ENCODE measurements at places on chromosomes 2 and 18.
A peak's percentile ranks its signal among the peaks of the same experiment; 100 is the strongest.

DNA sequence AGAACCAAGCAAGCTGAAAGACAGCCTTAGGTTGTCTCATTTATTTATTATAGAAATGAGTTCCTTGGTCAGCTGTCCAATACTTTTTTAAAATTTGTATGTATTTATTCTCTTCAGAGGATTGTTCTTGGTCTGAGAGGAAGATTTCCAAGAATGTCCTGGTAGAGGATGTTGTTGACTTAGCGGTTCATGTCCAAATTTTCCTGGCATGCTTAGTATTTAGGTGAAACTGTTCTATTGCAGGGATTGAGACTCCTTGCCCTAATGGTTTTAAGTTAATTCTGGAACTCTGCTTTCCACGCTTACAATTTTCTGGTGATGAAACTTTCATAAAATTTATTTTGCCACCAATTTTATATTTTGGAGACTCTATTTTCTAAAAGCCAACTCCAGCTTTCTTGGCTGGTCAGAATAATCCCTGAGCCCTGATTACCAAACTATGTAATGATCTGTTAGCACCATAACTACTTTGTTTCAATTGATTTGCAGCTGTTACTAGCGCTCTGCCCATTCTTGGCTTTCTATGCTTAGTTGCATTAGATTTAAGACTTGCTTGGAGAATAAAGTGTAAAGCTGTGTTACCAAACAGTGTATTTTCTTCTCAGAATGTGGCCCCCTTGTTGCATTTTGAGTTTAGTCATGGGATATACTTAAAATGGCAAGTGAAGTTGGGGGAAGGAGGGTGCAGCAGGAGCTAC lies 1868.8 kb upstream of the CELF4 start:
- no peak for DNase-seq

- peak; percentile 46 for DNase-seq
These were observed 84.2 kb downstream of the SOCS6 start for GRCh38 chr18:70373042-70373519.

- DNase-seq = no peak
These were observed 146.8 kb upstream of the HS6ST1 start for GRCh38 chr2:128465246-128466170.

DNA sequence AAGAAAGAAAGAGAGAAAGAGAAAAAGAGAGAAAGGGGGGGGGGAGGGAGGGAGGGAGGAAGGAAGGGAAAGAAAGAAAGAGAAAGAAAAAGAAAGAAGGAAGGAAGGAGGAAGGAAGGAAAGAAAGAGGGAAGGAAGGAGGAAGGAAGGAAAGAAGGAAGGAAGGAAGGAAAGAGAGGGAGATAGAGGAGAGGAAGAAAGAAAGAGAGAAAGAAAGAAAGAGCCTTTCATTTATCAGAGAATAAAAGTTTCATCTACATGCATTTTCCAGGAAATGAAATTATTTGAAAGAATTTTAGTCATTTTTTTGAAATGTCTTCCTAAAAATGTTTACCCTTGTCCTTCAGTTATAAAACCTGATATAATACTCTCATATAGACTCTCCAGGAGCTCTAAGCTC lies 172.4 kb downstream of the TRABD2A start:
- DNase-seq = no peak

DNA sequence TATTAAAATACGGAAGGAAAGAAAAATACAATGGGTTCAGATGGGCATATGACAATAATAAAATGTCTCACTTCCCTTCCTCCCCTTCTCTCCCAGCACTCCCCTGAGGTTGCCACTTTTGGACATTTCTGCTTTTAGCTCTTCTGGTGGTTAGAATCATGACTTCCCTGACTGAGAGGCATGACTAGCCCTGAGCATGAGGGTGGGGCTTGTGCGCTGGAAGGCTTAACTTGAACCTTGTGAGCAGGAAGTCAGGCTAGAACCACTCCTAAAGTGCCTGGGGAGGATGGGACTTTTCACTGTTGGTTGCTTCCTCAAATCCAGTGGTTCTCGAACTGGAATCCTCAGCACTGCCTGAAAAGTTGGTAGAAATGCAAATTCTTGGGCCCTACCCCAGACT lies 19.7 kb upstream of the ARHGAP25 start:
- no peak for DNase-seq

DNA sequence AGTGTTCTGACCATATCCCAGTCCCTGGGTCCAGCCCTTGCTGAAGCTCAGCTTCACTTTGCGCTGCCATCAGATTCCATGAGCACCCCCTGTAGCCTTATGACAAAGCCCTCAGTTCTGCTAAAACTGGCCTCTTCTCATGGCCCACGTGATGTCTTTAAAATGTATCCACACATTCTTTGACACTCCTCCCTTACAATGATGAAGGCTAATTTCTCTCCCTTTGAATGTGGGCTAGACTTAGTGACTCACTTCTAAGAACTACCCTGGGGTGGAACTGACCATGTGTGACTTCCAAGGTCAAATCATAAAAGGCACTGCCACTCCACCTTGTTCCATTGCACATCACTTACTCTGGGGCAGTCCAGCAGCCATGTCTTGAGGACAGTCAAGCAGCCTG lies 45.4 kb upstream of the GORASP2 start:
- DNase-seq = no peak

- no peak for DNase-seq
These were observed 111.0 kb upstream of the MAP3K20 start for GRCh38 chr2:172964511-172965139.

- no peak for DNase-seq
These were observed 431.6 kb downstream of the METTL4 start for GRCh38 chr18:2139691-2140090.

- no peak for DNase-seq
These were observed 418.0 kb upstream of the TNP1 start for GRCh38 chr2:217277646-217278398.

- no peak for DNase-seq
These were observed 133.1 kb upstream of the CCDC195 start for GRCh38 chr2:224849264-224849663.

GRCh38 chr2:120901201-120901600 lies 165.5 kb downstream of the GLI2 start:
- DNase-seq = no peak

- no peak for DNase-seq
These were observed 103.8 kb downstream of the WDPCP start for GRCh38 chr2:63484481-63484880.

- DNase-seq = no peak
These were observed 29.6 kb upstream of the TMEM177 start for GRCh38 chr2:119649364-119649917.

DNA sequence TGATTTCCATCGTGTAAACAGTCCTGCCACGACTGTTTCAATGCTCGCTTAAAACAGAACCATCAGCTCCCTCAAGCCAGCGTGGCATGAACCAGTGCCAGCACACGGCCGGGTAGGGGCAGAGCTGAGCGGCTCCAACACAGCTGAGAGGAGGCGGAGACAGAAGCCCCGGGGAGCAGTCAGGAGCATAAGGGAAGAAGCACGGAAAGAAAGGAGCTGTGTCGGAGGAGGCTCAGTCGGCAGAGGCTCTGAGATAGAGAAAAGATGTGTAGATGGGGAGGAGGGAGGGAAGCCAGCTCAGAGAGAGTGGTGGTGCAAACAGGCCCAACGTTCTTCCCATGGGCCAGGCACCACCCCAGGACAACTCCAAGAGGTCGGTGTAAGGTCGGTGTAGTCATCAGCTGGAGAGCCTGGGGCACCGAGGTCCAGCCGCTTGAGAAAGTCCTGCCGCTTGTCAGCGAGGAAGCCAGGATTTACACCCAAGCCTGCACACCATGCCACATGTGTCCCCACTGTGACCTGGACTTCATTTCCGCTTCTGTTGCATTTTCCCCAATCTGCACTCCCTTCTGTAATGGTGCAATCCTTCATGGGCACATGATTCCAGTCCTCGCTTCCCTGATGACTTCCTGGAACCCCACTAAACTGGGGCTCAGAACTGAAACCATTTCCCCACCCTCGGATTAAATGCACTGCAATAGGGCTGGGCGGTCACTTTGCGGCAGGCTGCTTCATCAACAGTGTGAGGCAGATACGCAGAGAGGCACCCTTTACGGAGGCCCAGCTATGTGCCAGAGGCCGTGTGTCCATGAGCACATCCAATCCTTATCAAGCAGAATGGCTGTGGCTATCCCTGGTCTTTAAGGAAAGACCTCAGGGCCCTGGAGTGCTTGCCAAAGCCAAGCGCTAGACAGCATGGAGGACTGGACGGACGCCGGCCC lies 43.5 kb downstream of the CYP27C1 start:
- no peak for DNase-seq

- DNase-seq = no peak
These were observed 38.7 kb upstream of the POMC start for GRCh38 chr2:25207078-25207545.

GRCh38 chr2:101706819-101707177 lies 9.3 kb downstream of the MAP4K4 start:
- no peak for DNase-seq

GRCh38 chr18:51253476-51253875 lies 56.0 kb upstream of the MEX3C start:
- no peak for DNase-seq

DNA sequence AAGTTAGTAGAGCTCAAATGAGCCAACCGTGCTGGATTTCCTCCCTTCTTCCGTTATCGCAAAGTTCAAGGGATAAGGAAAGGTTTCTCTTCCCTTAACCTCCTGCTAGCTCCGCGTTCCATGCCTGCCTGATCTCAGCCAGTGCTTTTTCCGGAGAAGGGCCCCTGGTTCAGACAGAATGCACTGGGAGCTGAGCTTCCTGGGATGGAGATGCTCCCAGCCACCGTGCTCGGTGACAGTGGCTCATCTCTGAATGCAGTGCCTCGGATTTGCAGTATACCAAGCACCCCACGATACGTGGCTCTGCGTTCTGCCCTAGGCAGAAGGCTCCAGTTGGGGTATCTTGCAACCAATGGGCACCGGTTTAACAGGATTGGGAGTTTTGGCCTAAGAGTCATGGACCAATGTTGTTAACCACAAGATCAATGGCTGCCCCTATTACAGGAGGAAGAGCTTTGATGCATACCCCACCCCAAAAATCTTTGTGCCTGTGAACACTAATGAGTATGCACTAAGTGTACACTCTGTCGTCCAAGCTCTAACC lies 876 bp downstream of the CNTNAP5 start:
- no peak for DNase-seq

DNA sequence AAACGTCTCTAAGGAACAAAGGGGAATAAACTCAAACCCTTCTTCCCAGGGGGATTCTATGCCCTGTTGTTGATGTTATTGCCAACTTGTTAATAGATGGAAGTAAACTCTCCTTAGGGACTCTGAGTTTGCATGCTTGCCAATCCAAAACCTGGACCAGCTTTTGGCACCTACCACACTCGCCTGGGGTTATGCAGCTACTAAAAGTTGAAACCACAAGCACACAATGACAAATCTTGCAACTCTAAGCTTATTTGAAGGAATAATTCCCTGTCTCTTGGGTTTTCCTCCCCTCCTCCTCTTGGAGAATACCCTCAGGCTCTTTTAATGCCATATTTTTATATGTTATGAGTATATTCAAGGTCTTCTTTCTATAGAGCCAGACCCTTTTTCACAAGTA lies 484.1 kb downstream of the FBXO15 start:
- DNase-seq = no peak

- no peak for DNase-seq
These were observed 21.4 kb downstream of the POLE4 start for GRCh38 chr2:74979844-74980243.

DNA sequence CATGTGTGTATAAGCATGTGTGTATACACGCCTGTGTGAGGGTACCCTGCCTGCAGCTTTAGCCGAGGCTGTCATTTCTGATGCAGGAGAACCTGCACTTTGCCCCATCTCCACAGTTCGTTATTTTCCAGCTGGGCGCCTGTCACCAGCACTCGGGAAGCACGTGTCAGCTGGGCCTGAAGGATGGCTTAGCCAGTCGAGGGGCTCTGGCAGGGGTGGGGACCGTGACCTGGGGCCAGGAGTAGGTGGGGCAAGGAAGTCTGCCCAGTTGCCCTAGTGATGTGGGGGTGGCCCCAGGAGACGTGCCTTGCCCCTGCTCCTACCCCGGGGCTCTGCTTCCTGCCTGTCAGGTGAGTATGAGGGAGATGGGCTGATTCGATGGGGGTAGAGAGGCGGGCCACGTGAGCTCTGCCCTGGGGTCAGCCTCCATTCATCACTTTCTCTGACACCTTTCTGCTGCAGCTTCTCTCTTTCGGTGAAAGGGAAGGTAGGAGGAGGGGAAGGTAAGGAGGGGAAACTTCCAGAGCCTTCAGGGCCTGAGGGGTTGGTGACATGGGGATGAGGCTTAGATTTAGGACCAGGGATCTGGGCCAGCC lies 130.6 kb upstream of the SKOR2 start:
- no peak for DNase-seq

DNA sequence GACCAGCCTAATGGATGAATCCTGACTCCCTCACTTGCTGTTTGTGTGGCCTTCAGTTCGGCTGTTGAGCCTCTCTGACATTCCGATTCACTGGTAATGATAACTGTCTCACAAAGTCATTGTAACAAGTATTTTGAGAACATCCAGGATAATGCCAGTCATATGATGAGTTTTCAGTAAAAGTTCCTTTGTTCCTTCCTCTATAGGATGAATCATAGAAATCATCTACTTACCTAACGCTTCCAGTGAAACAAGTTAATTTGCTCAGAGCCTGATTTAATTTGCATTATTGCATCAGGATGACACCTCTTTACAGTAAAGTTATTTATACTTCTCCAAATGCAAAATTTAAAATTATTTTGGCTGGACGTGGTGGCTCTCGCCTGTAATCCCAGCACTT lies 32.0 kb downstream of the RAB31 start:
- DNase-seq = no peak

- DNase-seq = no peak
These were observed 152.6 kb upstream of the FSHR start for GRCh38 chr2:49306925-49307324.

GRCh38 chr2:102282678-102283091 lies 28.7 kb upstream of the IL1RL1 start:
- no peak for DNase-seq

- peak; percentile 17 for DNase-seq
These were observed 47.6 kb upstream of the SH3RF3 start for GRCh38 chr2:109081374-109081773.

DNA sequence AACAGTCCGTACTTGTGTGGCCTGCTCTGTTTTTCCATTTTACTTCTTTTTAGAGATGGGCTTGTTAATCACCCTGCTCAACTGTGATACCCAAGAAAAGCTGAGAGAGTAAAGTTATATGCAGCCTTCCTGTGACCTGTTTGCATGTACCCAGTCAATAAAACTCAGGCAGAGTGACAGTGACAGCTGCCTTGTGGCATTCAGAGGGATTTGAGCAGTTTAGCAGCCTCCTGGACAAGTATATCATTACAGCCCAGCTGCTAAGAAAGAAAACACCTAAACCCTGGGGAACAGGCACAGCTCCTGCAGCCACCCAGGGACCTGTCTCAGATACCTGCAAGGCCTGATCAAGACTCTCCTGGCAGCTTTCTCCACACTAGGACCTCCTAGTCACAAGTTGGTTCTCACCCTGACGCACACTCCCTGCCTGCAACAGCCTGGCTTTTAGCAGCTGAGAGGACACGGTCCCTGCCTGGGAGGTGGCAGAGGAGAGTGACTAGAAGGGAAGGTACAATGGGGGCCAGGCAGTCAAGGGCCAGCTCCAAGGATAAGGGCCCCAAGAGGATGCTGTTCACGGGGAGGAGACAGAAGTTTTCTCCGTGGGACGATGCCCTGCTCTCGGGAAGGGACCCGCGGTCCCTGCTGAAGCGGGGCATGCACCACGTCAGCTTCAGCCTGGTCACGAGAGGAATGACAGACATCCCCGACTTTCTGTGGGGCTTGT lies at the start of gene LRRC30:
Gene LRRC30 (plus strand): TSS at position 464 of the 724 bp plus-strand sequence. CDS start 50 bp downstream, at position 514.
- DNase-seq = no peak

- no peak for DNase-seq
These were observed 86.8 kb downstream of the MALT1 start for GRCh38 chr18:58758046-58758445.
